ENCODE measurements at places on chromosomes 16 and 17.

DNA sequence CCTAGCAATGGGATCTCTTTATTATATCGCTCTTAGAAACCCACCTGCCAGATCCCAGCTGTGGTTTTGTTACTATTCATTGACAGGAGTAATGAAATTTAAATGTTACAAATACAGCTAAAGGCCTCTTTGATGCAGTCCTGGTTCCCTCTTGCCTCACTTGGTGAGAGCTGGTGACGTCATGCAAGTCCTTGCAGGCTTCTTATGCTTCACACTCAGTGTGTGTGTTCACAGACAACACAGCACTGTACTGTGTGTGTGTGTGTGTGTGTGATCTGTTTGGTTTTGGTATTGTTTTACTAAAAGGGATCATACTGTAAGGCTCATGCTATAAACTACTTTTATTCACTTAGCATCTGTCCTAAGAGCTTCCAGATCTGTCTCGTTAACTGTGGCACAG lies 75.0 kb downstream of the USP22 start:
- DNase-seq: no peak

DNA sequence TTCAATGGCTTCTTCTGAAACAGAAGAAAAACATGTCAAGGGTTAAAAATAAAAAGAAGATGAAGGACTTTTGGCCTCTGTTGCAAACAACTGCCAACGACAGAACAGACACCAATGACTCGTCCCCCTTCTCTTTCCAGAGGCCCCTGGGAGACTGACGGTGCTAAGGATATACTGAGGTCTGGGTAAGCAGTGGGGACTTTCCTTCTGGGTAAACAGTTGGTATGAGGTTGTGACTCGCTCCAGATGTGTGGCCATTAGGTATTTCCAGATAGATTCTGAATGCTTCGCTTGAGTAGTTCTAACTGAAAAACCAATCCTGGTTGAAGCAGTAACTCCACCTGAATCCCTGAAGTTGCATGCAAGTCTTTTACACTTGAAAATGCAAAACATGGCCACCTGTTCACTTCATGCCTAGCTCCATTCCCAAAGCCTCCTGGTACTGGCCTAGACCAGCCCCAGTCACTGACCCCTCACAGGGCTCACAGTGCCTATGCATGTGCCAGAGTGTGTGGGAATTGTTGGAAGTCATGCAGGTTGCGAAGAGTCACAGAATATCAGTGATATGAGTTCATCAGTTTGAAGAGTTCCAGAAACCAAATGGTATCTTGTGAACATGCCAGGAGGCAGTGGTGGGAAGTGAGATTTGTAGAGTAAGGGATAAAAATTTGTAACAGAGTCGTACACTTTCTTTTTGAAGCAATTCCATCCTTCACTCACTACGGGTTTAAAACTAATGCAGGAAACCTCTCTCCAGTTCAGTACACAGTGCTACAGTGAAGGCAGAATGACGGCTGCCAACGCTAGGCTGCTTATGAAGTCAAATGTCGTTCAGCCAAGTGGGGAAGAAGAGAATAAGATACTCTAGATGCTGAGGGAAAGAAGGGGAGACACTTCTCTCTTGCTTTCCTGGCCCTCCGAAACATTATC lies 217.8 kb downstream of the ZFHX3 start:
- DNase-seq: no peak

DNA sequence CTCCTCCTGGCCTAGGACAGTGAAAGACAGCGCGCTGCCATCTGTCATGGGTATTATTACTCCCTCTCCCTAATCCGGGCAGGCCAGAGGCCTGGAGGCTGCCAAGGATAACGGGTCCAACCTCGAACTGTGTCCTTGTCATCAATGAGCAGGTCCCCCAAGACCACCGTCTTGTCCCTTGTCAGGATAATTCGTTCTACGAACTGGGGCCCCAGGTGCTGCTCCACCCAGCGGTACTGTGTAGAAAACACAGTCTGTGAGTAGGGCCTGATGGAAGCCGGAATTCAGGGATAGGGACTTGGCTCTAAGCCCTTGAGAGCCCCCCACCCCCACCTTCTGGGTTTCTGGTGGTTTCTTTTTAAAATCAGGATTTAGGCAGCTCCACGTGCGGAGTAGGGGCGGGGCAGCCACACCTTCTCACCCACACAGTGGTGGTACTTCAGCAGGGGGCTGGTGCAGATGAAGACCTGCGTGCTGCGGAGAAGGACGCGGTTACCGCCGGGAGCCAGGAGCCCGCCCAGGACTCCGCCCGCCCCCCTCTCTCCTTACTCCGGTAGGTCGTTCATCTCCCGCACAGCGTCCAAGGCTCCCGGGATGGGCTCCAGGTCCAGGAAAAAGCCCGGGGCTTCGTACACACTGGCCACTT lies 787 bp downstream of the NT5C start:
- peak; percentile 76 for DNase-seq

- DNase-seq: no peak
Measured at GRCh38 chr17:81494626-81495377, 17.8 kb downstream of the ACTG1 start.

GRCh38 chr17:59093702-59094231 lies 12.9 kb downstream of the TRIM37 start:
- no peak for DNase-seq

- no peak for DNase-seq
Measured at GRCh38 chr17:3960764-3961163, 3.5 kb downstream of the ATP2A3 start.

DNA sequence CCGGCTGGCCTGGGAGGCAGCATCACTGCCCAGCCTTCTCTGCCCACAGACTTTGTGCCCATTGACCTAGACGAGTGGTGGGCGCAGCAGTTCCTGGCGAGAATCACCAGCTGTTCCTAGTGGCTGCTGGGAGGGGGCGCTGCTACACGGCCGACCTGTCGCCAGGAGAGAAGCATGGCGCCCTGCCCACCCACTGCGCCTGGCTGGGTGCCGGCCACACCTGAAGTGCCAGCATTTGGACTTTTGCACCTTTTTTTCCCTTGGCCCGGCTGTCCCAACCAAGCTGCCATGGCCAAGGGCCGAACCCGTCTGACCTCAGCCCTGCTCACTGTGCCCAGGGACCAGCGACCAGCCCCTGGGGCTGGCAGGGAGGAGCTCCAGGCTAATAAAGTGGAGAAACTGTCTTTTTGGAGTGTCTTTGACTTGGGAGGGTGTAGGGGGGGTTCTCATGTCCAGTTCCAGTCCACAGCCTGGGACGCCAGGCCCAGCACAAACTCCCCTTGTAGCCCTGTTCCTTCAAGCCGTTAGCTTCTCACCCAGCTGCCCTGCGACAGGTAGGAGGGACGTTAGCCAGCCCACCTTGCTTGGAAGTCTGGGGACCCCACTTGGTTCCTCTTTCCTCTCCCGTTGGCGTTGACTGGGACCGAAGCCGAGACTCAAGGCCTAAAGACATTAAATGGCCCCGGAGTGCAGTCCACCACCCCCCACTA lies 939 bp upstream of the WDR90 start:
- peak; percentile 18 for DNase-seq

- no peak for DNase-seq
Measured at GRCh38 chr17:81511804-81512561, 616 bp downstream of the ACTG1 start.

- DNase-seq: no peak
Measured at GRCh38 chr16:22356930-22357634, 17.3 kb downstream of the CDR2 start.

DNA sequence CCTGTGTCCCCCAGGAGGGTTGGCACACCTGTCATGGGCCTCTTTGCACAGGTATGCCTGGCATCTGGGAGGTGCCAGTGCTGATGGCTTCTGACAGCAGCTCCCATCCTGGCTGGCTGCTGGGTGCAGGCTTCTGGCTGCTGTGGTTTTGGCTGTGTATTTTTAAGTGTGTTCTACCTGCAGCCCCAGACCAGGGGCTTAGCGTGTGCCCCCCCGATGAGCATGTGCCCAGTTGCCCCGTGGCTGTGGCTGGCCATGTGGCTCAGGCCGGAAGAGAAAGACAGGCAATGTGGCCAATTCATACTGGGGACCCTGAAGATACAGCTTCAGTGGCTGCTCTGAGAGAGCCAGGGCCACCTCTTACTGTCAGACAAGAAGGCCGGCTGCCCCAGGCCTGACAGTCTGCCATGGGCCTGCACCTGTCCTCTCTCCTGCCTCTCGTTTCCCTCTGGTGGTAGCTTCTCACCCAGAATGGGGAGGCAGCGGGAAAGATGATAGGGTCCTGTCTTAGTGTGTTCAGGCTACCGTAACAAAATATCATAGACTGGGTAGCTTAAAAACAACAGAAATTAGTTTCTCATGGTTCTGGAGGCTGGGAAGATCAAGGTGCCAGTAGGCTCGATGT lies 37.6 kb upstream of the LGALS9 start:
- no peak for DNase-seq

GRCh38 chr17:29663155-29663554 lies 40.4 kb upstream of the CORO6 start:
- no peak for DNase-seq

GRCh38 chr17:57535249-57535966 lies 209.7 kb downstream of the CCDC182 start:
- no peak for DNase-seq

DNA sequence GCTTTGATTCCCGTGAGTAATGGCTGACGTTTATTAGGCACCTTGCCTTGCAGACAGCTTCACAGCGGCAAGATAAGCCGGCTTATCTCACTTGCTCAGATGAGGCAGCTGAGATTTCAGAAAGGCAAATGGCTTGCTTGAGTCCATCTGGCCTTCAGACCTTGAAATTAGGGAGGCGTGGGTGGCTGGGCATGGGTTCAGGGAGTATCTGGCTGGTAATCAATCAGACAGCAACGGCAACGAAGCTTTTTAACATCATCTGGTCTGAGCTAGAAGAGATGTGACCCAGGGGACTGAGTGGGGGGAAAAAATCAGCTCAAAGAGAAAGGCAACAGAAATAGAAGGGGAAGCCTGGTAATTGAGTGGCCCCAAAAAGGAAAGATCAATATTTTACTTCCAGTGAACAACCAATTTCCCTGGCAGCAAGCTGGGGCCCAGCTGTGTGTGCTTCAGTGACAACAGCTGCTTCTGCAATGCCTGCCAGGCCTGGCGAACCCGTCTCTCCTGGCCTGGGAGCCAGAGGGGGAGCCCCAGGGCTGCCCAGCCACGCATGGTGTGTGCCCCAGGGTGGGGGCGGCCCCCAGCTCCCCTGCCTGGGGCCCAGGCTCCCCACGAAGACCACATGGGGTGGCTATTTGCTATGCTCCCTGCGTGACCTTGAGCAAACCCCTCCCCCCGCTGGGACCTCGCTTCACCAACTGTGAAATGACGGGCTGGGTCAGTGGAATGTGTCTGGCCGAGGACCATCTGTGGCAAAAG lies 34.0 kb downstream of the RAB11FIP4 start:
- DNase-seq: no peak

GRCh38 chr16:13997933-13998332 lies 73.2 kb upstream of the MRTFB start:
- peak; percentile 33 for DNase-seq

- no peak for DNase-seq
Measured at GRCh38 chr17:77287432-77288068, 146.8 kb downstream of the SEC14L1 start.

DNA sequence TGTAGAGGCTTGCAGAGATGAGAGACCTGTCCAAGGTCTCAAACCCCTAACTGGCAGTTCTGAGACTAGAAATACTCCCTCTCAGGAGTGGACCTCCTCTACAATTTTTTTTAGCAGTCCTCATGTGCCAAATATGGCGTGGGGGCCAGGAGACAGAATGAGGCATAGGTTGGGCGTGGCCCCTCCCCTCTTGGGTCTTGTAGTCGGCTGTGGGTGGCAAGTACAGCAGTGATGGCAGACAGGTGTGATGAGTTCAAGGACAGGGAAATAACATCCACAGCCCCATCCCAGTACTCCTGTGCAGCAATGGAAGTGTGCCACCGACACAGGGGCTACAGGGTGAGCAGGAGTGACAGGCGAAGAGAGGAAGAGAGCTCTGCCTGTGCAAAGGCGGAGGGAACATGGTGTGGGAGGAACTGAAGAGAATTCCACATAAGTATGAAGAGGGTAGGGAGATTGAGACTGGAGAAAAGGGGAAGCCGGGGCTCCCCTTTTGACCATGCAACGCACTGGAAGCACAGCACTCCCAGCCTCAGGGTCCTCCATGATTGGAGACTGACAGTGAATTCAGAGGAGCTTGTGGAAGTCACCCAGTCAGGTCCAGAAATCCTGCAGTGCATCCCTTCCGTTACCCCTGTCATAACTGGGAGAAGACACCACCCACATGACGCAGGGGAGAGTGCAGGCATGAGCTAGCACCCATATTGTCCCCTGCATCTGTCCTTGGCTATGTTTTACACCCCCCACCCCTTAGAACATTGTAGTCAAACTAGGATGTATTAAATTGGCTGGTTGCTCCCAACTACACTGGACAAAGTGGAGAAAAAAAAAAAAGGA lies 14.8 kb upstream of the CETP start:
- DNase-seq: no peak

DNA sequence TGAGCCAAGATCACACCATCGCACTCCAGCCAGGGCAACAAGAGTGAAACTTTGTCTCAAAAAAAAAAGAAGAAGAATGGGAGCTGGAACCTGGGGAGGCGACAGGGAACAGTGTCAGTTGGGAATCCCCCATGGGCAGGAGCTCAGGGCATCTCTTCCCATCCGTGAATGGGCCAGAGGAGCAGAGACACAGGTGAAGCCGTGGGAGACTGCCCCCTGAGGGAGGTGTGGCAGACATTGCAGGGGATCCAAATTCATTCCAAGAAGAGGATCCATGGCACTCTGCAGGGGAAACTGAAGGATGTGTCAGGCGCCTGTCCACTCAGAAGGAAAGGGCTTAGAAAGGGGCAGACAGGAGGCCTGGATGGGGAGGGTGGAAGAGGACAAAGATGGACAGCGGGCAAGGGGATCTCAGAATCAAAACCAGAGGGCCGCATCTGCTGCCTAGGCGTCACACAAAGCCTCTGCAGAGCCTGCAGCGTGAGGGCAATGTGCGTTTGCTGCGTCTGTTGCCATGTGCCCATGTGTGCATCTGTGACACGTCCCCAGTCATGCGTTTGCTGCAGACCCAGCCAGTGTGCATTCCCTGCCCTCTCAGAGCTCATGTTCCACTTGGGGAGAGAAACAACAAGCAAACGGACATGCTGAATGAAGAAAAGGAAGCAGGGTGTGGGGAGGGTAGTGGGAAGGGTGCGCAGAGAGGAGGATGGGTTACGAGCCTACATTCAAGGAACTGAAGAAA lies 30.6 kb upstream of the TNRC6C start:
- DNase-seq: no peak

- no peak for DNase-seq
Measured at GRCh38 chr16:29844575-29845331, 18.3 kb downstream of the CDIPT start.

GRCh38 chr16:49469930-49470451 lies 96.4 kb downstream of the C16orf78 start:
- DNase-seq: no peak

- DNase-seq: no peak
Measured at GRCh38 chr17:73132085-73132492, 32.7 kb upstream of the SSTR2 start.

All from Kasumi-1 (cell line).